ENCODE measurements at places on chromosomes 4 and X. TPM values are rescaled to one million over a fixed set of nuclear protein-coding genes. Genes with fewer than 3 reads are reported as not detected.

GRCh38 chr4:83785891-83786290 is 250.0 kb downstream of the GPAT3 start:
- ATAC-seq: no peak

GRCh38 chr4:13160920-13161319 is 323.2 kb downstream of the RAB28 start:
- no peak for ATAC-seq

GRCh38 chr4:140136509-140136908 is 17.5 kb downstream of the MAML3 start:
- no peak for ATAC-seq

DNA sequence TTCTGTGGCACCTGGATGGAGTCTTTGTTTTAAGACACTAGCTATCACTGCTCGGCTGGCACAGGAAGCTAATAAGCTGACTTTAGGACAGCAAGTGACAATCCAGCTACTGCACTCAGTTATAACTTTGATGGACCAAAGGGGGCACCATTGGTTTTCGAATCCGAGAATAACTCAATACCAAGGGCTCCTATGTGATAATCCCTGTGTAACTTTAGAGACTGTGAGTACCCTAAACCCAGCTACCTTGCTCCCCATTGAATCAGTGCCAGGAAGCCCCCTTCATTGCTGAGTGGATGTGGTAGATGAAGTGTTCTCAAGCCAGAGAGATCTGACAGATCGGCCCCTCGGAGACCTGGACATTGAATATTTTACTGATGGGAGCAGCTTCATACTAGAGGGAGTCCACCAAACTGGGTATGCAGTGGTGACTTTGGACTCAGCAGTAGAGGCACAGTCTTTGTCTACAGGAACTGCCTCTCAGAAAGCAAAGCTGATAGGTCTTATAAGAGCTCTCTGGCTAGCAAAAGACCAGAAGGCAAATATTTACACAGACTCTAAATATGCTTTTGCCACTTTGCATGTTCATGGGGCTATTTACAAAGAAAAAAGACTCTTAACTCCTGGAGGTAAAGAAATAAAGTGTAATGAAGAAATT is 35.5 kb upstream of the UGT2B7 start:
- ATAC-seq: no peak

DNA sequence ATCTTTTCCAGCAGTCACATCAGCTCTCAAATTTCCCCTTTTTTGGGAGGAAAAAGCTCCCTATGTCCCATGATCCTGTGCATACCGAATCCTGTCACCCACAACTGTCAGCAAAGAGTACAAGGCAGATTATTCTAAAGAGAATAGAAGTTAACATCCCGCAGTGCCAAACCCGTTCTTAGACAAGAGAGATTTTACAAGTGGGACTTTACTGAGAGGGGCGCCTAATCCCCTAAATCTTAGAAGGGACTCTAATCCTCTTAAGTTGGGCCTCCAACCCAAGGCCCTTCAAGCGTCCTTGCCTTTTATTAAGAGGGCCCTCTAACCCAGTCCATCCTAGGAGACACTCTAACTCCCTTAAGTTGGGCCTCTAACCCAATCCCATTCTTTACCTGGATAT is 193.9 kb downstream of the CPXCR1 start:
- ATAC-seq: no peak

DNA sequence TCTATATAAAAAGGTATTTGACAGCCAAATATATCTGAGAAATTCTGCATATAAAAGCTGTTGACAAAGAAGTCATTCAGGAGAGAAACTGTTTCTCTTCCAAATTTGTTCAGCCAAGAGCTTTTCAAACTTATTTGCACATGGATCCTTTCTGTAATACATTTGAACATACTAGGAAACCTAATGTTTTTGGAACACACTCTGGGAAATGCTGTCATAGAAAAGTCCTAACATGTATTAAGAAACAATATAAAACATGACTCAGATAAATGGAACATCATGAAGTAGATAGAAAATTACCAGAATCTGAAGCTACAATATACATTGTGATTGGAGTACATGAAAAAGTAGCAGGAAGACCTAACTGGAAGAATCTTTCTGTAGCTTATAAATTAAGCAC is 781.5 kb upstream of the EPHA5 start:
- no peak for ATAC-seq

DNA sequence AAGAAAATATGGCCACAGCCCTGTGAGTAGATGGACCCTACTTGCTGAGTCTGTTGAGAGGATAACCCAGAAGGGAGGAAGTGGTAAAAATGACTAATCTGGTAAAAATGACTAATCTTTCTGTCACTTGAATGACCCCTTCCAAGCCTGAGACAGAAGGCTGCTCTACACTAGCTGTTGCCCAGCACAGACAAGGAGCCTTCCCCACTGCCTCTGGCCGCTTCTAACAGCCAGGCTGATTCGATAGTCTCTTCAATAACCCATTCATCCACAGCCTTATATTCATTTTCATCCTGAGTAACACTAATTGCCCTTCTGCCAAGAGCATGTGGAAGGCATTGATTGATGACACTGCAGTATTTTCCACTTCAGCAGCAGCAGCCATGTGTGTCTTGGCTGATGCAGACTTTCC is 18.4 kb downstream of the MAGEB17 start:
- ATAC-seq: peak; percentile 85

DNA sequence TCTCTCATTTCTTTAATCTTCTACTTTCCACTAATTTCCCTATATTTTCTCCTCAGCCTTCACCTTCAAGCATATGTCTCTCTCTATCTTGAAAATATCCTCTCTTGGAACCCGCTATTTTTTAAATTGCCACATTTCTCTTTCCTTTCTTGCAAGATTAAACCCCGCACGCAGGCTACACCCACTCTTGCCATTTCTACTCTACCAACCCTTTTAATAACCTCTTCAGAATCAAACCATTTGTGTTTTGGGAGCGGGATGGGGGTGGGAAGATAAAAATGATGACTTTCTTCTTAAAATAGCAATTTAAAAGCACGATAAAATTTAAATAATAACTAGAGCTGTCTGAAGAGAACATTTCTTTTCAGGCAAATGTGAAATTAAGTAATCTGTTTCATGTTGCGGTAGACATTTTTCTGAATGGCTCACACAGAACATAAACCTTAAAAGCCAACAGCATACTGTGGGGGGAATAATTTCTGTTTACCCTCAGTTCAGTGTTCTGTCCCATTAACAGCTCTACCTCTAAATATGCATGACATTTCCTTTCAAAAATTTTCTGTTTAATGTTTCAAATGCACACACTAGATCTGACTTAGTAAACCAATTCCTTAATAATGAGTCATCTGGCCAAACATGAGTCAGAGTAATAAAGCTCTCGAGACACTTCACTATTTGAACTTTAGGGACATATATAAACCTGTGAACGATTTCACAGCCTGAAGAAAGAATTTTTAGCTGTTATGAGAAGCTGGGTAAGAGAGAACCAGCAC is 20.5 kb downstream of the ARSJ start:
- ATAC-seq: peak; percentile 59

DNA sequence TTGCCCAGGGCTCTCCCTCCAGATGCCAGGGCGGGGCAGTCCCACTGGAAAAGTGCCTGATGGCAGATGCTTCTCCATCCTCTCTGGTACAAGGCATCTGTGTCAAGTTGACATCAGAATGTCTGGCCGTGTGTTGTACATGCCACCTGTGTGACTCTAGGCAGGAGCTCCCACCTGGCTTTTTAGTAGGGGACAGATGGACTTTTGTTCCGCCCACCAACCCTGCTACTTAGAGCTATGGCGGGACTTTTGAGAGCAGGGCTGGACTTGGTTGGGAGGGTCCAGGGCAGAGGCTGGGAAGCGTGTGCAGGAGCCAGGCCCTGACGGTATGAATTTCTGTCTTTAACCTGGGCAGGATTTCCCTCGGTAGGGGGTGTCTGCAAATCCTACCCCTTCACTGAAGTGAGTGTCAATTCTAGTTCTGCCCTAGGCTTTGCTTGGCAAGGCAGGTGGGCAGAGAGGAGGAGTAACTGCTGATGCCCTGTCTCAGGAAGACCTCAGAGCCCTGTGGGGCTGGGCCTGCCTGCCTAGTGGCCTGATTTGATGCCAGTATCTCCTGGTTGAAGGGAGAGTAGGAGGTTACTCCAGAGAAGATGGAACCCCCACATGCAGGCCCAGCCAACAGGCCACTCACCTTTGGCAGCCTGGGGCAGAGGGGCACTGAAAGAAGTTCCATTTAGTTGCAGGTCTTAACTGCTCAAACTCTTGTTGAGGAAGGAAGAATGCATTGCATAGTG is 99.1 kb downstream of the PJA1 start:
- no peak for ATAC-seq

GRCh38 chr4:186942758-186943377 is 219.2 kb upstream of the FAT1 start:
- no peak for ATAC-seq

DNA sequence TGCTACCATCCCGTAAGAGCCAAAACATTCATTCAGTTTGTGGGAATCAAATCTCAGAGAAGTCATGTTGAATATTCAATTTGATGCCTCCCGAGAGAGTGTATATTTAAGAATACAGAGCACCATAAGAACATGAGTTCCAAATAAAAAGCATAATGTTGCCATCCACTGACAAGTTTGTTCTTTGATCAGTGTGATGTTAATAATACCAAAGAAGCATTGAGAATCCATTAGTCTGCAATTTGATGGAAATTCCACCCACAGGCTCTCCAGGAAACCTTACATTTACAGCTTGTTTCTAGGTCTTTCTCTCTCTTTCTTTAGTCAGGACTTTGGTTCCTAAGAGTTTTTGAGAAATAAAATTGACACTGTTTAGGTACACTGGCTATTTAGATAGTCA is 200.6 kb upstream of the SFRP2 start:
- ATAC-seq: no peak

GRCh38 chr4:165319509-165319908 is 8.0 kb upstream of the MSMO1 start:
- ATAC-seq: no peak

DNA sequence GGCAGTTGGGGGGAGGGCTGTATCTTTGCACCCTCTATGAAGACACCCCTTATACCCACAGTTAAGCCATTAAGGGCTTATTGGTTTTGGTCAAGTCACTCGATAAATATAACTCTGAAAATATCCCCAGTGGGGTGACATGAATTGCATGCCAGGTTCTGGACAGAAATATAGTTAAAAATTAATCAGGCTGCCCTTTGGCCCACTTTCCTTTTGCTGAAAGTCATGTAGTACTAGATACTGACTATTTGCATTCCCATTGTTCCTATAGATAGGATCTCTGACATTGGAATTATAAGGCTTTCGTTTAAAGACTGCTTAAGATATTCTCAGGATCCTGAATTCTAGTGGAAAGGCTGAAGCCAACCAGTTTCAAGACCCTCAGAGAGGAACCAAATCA is 43.5 kb upstream of the LAMP2 start:
- ATAC-seq: no peak

DNA sequence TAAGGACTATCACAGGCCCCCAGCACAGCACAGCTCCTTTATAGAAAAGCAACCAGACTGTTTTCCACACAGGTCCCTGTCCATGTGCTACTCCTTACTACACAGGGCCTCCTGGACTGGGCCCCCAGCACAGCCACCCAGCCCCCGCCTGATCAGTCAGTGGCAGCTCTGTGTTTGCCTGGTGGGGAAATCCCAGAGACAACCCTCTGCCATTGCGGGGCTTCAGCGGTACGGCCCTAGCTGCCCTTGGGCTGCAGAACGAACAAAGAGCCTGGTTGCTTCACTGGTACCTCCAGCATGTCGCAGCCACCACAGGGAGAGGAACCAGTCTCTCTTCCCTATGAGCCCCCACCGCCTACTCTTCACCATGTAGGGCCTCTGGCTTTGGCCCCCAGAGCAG is 30.7 kb downstream of the CBR4 start:
- ATAC-seq: no peak

- ATAC-seq: no peak
These were observed 1.0 kb upstream of the HMX1 start for GRCh38 chr4:8872402-8873291.

DNA sequence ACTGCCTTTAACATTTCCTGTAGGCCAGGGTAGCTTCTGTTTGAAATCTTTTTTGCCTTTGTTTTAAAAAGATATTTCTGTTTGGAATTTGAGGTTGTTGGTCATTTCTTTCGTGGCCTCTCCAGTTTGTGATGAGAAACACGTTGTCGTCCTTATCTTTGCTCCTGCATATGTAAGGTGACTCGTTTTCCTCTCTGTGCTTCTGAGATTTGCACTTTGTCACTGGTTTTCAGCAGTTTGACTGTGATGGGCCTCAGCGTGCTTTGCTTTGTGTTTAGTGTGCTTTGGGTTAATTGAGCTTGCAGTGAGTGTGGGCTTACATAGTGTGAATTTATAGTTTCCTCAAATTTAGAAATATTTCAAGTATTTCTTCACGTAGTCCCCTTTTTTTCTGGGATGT is 81.5 kb downstream of the FAM193A start:
- no peak for ATAC-seq

GRCh38 chr4:168794881-168795280 is 215.2 kb downstream of the CBR4 start:
- no peak for ATAC-seq

DNA sequence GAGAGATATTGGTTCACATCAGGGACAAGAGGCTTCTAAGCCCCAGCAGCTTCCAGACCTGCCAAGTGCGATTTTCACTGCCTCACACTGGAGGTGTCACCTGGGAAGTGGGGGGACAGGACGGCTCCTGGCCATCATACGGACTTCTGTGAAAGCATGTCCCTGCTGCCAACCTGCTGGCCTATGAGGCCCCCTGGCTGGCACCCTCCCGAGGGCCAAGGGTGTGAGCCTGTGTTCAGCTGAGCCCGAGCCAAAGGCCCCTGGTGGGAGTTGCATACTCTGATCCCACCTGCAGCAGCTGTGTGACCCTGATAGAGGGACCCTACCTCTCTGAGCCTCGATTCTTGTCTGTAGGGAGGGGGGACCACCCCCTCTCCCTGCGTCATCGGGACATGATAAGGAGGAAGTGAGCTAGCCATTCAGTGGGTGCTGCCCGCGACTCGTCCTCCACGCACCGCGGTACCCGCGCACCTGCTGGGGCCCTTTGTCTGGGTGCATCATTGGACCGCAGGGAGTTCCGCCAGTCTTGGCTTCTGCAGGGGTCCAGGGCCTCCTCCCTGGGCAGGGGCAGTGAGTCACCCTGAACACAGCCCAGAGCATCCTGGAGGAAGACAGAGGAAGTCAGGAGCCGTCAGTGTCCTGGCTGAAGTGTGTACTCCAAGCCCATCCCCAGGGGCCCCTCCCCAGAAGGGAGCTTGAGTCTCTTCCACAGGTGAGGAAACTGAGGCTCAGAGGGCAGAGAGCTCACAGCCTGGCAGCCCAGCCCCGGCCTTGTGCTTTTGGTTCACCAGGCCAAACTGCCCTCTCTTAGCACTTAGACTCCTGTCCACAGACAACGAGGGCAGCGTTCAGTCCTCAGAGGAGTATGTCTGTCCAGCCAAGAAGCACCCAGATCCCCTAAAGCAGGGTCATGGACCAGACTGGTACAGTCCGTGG is 24.1 kb downstream of the C4orf50 start:
- ATAC-seq: no peak

Gene PCDH11X
- not detected for total RNA-seq

Gene GNRHR
- total RNA-seq: not detected

Gene OPRPN
- total RNA-seq: not detected

Gene ARMCX2
- 3.7 TPM for total RNA-seq

Gene POU3F4
- not detected for total RNA-seq

Gene XKRX
- 0.13 TPM for total RNA-seq

Gene MAGEA10
- total RNA-seq: not detected

Gene MAP3K15
- 7.1 TPM for total RNA-seq

Gene PWWP3B
- total RNA-seq: not detected
